ENCODE measurements at places on chromosomes 16 and 17.

GRCh38 chr17:81489012-81489997 lies 23.3 kb downstream of the ACTG1 start:
- DNase-seq, result no peak

- DNase-seq, result no peak
Measured at GRCh38 chr17:43701318-43701743, 39.6 kb upstream of the MEOX1 start.

DNA sequence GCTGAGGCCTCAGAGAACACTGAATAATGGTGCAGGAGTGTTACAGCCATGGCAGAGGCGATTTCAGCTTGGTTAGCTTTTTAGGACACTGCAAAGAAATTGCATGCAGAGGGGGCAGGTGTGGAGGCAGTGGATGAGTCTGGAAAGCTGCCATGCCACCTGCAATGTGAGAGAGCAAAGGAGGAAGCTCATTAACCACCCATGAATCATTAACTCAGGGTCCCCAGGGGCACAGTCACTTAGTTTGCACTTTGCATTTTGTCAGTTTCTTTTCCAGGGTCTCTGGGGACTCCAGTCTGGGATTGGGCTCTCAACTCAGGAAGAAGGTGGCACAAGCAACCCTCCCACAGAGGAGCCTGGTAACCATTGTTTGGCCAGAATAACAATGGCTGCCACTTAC lies 132.9 kb downstream of the USP31 start:
- no peak for DNase-seq

GRCh38 chr16:17382514-17382913 lies 88.2 kb downstream of the XYLT1 start:
- DNase-seq, result no peak

GRCh38 chr16:53912155-53912554 lies 208.2 kb downstream of the FTO start:
- no peak for DNase-seq

DNA sequence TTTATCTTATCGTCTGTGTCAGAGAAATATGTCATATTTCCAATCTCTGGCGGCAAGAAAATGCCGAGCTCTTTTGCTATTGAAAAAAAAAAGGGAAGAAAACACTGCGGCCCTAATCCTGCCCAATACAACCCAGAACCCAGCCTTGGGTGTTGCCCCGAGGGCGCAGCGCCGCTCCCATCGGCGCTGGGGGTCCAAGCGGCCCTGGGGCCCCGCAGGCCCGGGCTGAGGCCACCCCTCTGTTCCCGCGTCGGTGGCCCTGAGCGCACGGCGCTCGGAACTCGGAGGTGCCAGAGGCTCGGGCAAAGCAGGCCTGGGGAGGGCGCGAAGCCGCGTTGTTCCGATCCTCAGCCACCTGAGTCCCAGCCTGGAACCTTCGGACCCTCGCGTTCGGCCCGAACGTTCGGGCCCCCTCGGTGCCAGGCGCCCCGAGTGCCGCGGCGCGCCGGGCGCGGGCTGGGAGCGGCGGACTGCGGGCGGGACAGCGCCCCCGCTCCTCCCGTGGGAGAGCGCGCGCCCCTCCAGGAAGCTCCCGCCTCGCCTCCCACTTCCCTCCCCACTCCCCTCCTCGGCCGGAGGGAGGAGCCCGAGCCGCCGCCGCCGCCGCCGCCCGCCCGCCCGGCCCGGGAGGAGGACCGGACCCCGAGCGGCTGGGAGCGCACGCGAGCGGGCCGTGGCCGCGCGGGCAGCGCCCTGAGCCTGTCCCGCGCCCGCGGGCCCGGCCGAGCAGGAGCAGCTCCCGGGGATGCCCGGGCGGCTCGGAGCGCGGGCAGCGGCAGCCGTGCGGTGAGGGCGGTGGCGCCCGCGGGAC lies at the start of gene CPNE2:
TSS of gene CPNE2 (plus strand) at position 609 of the 811 bp plus-strand sequence. CDS start 18,160 bp downstream, outside the sequence.
- DNase-seq, result no peak

DNA sequence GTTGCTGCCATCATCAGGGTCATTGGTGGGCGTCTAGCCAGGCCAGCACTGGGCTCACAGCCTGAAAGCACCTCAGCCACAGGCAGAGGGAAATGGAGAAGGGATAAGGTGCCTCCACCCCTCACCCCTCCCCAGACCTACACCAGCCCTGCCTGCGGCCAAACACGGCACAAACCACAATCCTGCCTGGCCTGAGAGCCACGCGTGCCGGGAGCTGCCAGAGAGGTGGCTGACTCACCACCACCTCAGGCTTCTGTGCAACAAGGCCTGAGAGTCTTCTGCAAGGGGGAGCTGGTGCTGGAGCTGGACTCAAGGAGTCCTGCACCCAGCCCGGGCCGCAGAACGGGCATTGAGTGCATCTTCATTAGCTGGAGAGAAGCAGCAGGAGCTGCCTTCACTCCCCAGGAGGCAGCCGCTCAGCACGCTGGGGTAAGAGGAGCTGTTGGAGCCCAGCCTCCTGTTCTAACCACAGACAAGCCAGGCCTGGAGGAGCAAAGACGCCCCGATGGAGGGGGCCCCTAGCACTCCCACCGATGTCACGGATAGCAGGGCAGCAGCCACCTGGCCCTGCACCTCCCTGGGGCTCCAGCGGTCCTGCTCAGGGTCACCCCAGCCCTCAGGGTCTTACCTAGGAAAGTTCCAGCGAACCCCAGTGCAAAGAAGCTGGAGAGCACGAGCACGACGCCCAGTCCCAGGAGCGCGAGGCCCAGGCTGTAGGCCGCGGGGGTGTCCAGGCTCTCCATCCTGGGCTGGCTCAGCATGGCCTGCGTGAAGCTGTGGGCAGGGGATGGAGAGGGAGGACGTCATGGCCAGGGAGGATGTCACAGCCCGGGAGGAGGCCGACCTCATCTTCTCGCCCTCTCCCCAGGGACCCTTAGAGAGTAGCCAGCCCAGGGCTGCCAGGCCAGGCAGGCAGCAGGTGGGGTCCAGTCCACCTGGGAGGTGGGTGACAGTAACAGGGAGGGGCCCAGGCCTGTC lies 16.0 kb upstream of the RASD1 start:
- no peak for DNase-seq

- no peak for DNase-seq
Measured at GRCh38 chr16:84511831-84512230, 7.4 kb upstream of the MEAK7 start.

DNA sequence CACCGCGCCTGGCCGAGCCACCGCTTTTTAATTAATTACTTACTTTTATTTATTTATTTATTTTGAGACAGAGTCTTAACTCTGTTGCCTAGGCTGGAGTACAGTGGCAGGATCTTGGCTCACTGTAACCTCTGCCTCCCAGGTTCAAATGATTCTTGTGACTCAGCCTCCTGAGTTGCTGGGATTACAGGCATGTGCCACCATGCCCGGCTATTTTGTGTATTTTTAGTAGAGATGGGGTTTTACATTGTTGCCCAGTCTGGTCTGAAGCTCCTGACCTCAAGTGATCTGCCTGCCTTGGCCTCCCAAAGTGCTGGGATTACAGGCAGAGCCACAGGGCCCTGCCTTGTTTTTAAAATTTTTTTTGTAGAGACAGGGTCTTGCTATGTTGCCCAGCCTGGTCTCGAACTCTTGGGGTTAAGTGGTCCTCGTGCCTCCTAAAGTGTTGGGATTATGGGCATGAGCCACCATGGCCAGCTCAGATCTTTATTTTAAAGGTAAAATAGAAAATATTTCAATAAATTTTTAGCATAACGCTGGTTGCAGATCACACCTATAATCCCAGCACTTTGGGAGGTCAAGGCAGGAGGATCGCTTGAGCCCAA lies 18.3 kb upstream of the NUDT16L1 start:
- no peak for DNase-seq

- DNase-seq, result no peak
Measured at GRCh38 chr17:35449371-35449931, 885 bp upstream of the SLFN13 start.

All from NCI-H1417 treated with DMSO at 0.1 percent for 48 hours (cell line).